Neural progenitor cell (in vitro differentiated cells): ENCODE measurements at places on chromosomes 3 and 15.

DNA sequence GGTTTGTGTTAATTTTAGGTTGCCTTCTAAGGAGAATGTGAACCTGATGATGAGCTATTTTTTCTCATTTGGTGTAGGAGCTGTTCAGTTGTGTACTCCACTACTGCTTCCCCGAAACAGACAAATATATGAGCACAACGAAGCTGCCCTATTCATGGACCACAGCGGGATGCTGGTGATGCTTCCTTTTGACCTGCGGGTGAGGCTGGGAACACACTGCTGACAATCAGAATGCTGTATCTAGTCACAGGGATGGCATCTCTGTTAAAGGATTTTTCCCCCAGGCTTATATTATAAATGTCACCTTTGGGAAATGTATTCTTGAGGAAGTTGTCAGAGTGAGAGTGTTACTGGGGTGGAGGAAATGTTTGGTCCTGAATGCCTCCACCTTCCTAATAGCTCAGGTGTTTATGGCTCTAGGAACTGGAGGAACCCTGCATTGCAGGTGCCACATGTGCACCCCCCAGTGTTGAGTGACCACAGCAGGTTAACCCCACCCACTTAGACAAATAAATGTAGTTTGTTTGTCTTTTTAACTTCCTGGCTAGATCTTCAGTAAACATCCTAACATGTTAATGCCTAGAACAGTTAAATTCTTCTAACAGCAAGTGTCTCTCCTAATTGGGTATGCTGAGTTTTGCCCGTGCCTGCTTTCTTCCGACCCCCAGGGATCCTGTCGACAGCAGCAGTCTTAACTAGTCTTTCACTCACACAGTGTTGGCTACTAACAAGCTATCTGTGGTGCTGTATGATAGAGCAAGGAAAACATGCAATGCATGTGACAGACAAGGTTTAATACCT is 35.7 kb downstream of the SRP14 start:
- DNase-seq: no peak

- DNase-seq: no peak
Measured at GRCh38 chr15:46207341-46207740, 572.5 kb downstream of the SQOR start.

- DNase-seq: peak; percentile 64
Measured at GRCh38 chr3:71247221-71247957, 336.1 kb downstream of the FOXP1 start.

DNA sequence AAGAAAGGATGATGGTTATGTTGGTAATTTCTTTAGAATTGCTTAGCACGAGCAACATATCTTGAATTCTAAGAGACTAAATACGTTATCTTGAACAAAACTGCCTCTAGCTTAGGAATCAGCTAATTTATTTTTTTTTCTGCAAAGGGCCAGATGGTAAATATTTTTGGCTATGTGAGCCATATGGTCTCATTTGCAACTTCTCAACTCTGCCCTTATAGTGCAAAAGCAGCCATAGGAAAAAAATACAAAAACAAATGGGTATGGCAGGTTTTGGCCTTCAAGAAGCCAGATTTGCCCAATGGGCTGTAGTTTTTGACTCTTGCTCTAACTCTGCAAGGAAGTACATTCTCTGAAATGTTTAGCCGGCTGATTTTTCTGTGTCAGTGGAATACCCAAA is 11.9 kb downstream of the OXSM start:
- DNase-seq: no peak

- no peak for DNase-seq
Measured at GRCh38 chr15:81930582-81931369, 115.0 kb downstream of the MEX3B start.

DNA sequence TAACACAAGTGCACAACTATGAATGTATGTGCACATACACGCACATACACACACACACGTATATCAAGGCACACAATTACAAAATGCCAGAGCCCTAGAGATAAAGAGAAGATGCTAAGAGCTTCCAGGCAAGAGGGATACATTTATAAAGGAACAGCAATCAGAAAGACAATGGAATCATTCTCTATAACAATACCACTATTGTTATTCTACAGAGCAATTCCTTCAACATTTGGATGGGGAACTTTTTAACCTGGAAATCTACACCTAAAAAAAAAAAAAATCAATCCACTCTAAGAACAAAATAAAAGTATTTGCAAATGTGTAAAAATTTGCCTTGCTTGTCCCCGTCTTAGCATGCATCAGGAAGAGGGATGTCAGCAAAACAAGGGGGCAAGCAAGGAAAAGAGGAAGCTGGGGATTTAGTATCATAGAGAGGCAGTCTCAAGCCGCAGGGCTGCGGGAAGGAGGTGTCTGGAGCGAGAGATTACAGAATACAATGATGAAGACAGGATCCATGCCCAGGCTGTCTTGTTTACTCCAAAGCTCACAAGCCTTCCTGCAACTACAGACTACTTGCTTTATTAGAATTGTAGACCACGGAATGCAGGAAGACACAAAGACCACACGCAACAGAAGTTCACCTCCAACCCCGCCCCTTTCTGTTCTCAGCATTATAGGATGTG is 220.2 kb downstream of the NTRK3 start:
- peak; percentile 30 for DNase-seq

GRCh38 chr3:77040926-77041722 is 1.2 kb downstream of the ROBO2 start:
- DNase-seq: peak; percentile 17

- DNase-seq: peak; percentile 67
Measured at GRCh38 chr3:4350789-4351163, 47.6 kb downstream of the SETMAR start.

- DNase-seq: no peak
Measured at GRCh38 chr3:11130385-11130784, 23.9 kb upstream of the HRH1 start.

GRCh38 chr3:12985148-12985547 is 88.1 kb downstream of the IQSEC1 start:
- no peak for DNase-seq

DNA sequence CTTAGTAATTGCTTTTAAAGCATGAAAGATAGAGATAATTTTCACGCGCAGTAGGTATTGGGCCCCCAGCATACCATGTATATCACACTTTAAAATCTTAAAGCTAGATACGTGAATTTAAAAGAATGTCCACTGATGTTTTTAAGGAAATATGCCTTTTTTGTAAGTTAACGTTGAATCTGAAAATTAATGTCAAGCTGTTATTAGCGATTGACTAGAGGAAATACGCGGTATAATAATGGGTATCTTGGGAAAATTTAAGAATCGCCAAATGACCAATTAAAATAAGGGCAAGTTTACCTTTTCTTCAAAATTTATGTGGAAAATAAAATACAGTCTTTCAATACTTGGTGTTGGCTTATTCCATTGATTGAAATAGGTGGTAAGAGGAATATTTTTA is 13.3 kb upstream of the CHD2 start:
- no peak for DNase-seq

- no peak for DNase-seq
Measured at GRCh38 chr15:57921371-57921770, 144.1 kb downstream of the ALDH1A2 start.

- peak; percentile 67 for DNase-seq
Measured at GRCh38 chr3:68876112-68876713, 56.1 kb downstream of the TAFA4 start.

GRCh38 chr15:72907733-72908132 is 124.2 kb upstream of the ADPGK start:
- no peak for DNase-seq

- no peak for DNase-seq
Measured at GRCh38 chr3:100706365-100706764, 2.9 kb upstream of the TFG start.

- no peak for DNase-seq
Measured at GRCh38 chr3:105904678-105905284, 36.0 kb upstream of the CBLB start.

GRCh38 chr15:99967841-99968371 is 234.7 kb upstream of the LYSMD4 start:
- DNase-seq: no peak

DNA sequence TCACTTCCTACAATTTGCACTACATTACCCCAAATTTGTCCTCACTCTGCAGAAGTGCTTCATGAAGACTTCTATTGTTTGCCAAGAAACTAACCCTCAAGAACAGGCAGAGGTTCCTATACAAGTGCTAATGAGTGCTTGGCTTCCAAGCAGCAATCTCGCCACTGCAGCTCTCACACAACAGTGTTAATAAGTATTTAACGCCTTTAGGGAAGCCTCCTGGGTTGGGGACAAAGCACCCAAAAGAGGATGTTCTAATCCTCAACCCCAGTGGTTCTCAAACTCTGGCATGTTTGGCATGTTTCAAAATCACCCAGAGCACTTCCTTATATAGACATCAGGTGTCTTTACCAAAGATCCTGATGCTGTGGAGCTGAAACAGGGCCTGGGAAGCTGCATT is 64.6 kb downstream of the ZIC4 start:
- peak; percentile 80 for DNase-seq

DNA sequence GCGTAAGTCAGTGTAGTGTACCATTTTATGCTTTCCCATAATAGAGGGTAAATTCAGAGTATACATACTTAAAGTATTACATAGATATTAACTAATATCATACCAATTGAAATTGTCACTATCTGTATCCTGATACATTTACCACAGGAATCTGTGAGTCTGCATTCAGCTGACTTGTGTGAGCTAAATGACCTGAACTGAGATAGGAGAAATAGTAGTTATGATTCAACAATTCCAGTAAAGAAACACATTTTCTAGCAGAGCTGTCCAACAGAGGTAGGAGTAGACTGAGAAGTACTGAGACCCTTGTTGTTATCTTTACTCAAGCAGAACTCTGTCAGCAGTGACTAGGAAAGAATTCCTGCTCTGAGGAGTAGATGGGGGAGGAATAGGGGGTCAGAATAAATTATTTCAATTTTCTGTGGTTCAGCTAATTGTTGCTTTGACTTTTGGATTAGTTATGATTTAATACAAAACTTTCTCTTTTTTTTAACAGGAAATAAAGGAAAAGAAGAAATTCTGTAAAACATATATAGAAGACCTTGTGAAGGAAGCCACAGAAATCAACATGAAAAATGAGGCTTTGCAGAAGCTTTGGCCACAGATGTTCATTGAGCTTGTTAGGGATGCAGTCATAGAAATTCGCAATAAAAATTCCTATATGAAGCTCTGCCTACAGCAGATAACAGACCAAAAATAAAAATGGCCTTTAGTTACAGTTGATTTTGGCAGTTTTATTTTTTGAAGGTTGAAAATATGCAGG is 66.2 kb upstream of the THSD4 start:
- DNase-seq: no peak

- DNase-seq: no peak
Measured at GRCh38 chr15:87747087-87747486, 509.5 kb downstream of the NTRK3 start.

DNA sequence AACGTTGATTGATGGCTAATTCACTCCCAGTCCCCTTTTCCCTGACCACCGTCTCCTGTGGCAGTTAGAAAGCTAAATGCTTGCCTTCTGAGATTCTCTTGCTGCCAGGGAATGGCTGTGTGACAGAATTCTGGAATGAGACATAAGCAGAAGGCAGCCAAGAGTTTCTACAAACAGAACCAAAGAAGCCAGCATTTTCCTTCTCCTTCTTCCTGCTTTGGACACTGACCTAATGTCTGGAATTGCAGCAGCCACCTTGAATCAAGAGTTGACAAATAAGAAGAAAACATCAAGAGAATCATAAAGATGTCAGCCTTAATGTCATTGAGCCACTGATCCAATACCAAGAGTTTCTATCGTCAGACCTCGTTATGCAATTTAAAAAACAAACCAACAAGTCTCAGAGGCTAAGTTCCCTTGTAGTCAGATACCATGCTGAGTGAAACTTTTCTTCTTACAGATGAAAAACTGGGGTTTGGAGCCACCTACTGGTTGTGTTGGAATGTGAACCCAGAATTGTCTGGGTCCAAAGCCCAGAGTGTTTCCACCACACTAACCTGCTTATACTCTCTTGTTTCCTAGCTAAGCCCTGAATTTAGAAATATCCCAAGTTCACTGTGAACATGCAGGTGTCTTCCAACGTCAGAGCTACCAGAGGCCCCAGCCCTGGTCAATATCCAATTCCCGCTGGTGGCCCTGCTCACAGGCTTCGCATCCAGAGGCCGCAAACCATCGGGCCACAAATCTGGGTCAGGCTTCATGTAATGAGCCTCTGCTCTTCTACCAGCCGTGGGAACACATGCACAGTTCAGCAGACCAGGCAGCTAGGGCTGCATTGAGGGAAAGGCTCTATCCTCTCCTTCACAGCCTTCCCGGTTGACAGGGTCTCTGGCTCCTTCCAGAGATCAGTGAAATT is 42.5 kb downstream of the MCF2L2 start:
- DNase-seq: peak; percentile 81
